ENCODE measurements at places on chromosomes 3 and 15.

DNA sequence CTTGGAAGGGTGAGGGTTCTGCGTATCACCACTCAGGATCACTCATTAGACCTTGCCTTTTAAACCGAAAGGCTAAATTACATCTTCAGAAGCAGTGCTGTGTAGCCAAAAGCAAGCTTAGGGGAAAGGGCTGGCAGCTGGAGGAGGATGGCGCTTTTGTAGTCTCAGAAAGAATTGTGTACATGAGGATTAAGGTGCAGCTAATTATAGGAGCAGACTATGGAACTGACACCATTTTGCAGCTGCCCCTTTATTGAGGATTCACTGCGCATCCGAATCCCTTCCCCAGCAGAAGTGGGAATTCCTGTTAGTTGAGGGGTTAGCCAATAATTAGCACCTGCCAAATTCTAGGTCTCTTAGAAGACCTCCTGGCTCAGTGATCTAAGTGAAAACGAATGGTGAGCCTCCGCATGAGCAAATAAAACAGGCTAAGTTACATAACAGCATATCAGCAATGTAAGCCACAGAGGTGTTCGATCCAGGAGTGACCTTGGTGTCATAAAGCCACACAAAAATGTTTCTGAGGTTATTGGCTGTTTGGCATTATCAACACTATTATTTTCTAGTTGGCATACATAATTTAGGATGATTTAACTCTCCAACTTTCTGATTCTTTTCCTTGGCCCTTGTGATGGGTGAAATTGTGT, 42.6 kb upstream of the SEMA6D start:
- no peak for DNase-seq

GRCh38 chr3:732326-732928, 360.4 kb upstream of the CNTN6 start:
- DNase-seq = no peak

- no peak for DNase-seq
Observed at GRCh38 chr3:113231827-113232253, 20.5 kb downstream of the BOC start.

DNA sequence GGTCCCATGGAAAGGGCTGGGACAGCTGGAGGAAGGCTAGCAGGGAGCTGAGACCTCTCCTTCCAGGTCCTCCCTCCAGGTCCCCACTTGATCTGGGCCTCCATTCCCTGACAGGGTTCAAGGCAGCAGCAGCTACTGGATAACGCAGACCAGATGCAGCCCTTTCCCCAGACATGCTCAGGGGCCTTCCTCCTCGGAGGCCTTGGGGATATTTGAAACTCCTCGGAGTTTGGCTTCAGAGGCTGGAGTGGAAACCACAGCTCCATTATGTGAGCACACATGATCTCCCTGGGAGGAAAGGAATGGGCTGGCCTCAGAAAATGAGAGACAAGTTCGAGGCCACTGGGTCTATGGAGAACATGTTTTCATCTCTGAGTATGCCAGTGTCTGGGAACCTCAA, 119.3 kb downstream of the SMAD6 start:
- DNase-seq = no peak

GRCh38 chr15:57376696-57377477, 582 bp downstream of the CGNL1 start:
- no peak for DNase-seq

- DNase-seq = no peak
Observed at GRCh38 chr3:43338295-43338694, 52.0 kb downstream of the SNRK start.

DNA sequence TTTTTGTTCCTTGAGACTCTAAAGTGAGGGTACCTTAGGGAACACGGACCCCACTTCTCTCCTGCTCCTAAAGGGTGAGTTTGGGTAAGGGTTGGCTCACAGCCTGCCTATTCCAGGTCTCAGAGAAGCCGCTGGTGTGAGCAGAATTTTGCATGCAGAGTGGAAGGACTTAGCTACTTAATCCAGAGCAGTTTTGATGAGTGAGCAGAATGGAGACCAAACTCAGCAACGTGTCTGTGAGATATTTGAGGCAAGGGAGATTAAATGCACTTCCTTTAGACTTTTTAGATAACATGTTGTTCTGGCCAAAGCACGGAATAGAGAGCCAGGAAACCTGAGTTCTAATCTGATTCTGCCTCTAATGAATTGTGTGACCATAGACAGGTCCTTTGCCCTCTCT, 5.1 kb downstream of the SLC24A1 start:
- no peak for DNase-seq

GRCh38 chr3:24640330-24640877, 145.8 kb upstream of the THRB start:
- no peak for DNase-seq

GRCh38 chr15:84921121-84921520, 36.7 kb downstream of the SLC28A1 start:
- no peak for DNase-seq

DNA sequence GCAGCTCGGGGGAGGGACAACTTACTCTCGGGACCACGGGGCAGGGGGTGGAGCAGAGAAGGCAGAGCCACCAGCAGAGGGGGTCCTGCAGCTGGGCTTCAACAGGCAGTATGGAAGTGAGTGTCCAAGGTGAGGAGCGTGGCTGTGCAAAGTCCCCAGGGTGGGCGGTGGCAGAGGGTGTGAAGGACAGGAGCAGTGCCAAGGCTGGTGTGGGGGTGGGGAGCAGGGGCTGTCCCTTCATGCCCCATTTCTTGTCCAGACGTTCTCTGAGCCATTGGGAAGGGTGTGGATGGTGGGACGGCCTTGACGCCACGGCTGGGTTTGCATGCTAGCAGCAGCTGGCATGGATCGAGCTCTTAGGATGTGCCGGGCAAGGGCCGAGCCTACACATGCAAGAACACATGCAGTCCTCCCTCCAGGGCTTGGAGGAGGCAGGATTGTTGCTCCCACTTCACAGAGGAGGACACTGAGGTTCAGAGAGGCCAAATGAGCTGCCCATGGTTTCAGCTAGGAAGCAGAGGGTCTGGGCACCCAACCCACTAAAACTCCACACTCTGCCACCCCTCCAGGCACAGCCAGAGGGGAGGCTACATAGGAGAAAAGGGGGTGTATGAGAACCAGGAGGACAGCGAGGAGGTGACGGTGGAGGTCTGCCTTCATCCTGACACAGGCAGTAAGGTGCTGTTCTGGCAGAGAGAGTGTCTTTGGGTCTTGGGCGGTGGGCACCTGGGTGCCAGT, 93.6 kb downstream of the TBC1D2B start:
- no peak for DNase-seq

Data from SK-N-MC (cell line).